ENCODE measurements at places on chromosomes 13 and 19. TPM values are rescaled to one million over a fixed set of nuclear protein-coding genes. Genes with fewer than 3 reads are reported as not detected.

PET100 gene
- 6.8 TPM for total RNA-seq

DNA sequence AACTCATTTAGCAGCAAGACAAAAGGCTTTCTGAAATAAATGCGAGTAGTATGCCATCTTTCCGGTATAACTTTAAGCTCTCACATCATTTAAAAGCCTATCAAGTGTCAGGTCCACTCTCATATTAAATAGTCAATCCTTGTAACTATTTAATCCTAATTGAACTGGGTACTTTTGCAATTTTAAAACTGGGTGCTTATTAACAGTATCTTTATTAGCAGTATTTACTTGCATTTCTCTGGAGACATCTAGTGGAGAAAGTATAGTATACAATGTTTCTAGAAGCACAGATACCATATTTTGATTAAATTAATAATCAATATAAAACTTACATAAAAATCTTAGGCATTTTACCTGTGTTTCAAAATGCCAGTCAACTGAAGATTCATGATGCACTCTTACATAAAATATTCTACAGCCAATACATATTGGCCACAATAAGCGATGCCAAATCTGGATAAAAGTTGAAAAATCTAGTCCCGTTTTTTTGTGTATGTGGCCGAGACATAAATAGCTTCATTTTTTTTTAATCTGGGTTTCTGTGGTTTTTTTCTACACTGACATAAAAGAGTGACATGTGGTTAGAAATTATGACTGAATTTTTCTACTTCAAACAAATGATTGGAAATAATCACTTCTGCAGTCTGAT is 4.3 kb upstream of the POSTN start:
- H3K4me3 ChIP-seq, result no peak overlapping the region
- H3K36me3 ChIP-seq, result no peaks in the 10 kb centered on the region
- DNase-seq, result no peak
- no peak overlapping the region for H3K27ac ChIP-seq
- no peaks in the 10 kb centered on the region for H3K27me3 ChIP-seq
- H3K4me1 ChIP-seq, result no peaks in the 10 kb centered on the region

DNA sequence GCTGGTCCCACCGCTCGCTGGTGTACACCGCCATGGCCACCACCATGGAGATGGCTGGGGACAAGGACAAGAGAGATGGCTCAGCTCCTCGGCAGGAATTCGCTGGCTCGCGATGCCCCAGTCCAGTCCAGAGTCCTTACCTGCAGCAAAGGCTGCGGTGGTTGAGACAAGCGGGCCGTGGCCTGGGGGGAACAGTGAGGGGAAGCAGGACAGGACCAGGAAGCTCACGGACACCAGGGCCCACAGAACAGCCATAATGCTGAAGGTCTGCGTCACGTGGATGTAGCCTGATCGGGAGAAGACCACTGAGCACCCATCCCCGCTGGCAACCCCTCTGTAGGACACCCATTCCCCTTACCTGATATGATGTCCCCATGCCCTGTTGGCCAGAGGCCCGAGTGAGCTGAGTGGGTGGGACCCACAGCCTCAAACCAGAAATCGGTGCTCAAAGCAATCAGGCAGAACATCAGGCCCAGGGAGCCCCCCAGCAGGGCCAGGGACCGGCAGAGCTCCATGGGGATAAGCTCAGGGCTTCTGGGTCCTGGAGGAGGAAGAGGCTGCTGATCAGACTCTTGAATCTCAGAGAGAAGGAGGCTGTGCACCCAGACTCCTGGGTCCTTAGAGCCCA is 319 bp downstream of the NKG7 start:
- H3K36me3 ChIP-seq, result no peaks in the 10 kb centered on the region
- H3K27me3 ChIP-seq, result no peaks in the 10 kb centered on the region
- H3K27ac ChIP-seq, result peak overlapping the region; percentile 8
- H3K4me1 ChIP-seq, result no peaks in the 10 kb centered on the region
- DNase-seq, result no peak

EBI3 gene
- 1.5 TPM for total RNA-seq

- H3K27ac ChIP-seq, result no peak overlapping the region
- no peak for DNase-seq
- H3K36me3 ChIP-seq, result no peaks in the 10 kb centered on the region
- H3K4me1 ChIP-seq, result no peaks in the 10 kb centered on the region
Observed at GRCh38 chr13:91141543-91142061, 205.9 kb upstream of the MIR17HG start.

GRCh38 chr19:11574689-11575088 is 2.8 kb downstream of the ACP5 start:
- DNase-seq, result no peak
- no peaks in the 10 kb centered on the region for H3K27me3 ChIP-seq
- no peak overlapping the region for H3K4me3 ChIP-seq

ZNF296 gene
- total RNA-seq, result 0.25 TPM

GRCh38 chr19:5683177-5683886 is 2.5 kb downstream of the HSD11B1L start:
- H3K36me3 ChIP-seq, result no peaks in the 10 kb centered on the region
- H3K27me3 ChIP-seq, result no peaks in the 10 kb centered on the region
- H3K4me3 ChIP-seq, result no peak overlapping the region
- DNase-seq, result no peak

KIRREL2 gene
- not detected for total RNA-seq

MBD3L3 gene
- not detected for total RNA-seq

GRCh38 chr19:33950091-33950750 is 153.6 kb downstream of the KCTD15 start:
- no peaks in the 10 kb centered on the region for H3K27me3 ChIP-seq
- H3K27ac ChIP-seq, result no peak overlapping the region
- no peaks in the 10 kb centered on the region for H3K4me1 ChIP-seq

DNA sequence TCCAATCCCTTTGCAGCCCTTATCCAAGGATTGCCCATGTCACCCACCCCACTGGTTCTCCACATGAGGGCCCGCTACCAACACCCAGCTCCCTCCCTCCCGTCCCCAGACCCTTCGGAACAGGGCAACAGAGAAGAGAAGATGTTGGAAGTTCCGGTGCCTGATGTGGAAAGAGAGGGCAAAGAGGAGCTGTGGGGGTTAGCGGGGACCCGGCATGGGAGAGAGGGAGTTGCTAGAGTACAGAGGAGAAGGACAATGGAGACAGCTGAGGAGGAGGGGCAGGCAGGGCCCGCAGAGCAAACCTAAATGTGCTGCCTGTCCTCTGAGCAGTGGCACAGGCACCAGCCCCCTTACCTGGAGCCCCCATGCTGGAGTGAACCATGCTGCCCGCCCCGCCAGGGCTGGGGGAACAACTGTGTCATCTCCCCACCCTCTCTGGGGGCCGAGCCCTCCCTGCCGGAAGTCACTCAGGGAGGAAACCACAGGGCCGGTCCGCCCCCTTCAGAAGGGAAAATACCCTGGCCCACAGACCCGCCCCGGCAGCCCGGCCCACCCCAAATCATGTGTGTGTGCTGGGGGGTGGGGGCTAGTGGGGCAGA is at the start of gene POU2F2:
TSS of gene POU2F2 (minus strand) at position 417 of the 599 bp plus-strand sequence. CDS start at position 382, 35 bp downstream.
- no peaks in the 10 kb centered on the region for H3K4me1 ChIP-seq
- H3K27ac ChIP-seq, result no peak within 1 kb of the TSS
- H3K27me3 ChIP-seq, result no peaks in the 10 kb centered on the region
- no peaks in the 10 kb centered on the region for H3K36me3 ChIP-seq

GRCh38 chr13:80296638-80297037 is 44.3 kb downstream of the SPRY2 start:
- no peaks in the 10 kb centered on the region for H3K4me1 ChIP-seq
- no peaks in the 10 kb centered on the region for H3K27me3 ChIP-seq
- DNase-seq, result no peak
- H3K36me3 ChIP-seq, result no peaks in the 10 kb centered on the region
- no peak overlapping the region for H3K4me3 ChIP-seq

KCNJ14 gene
- total RNA-seq, result 0.37 TPM

GRCh38 chr19:48768994-48769713 is 13.8 kb downstream of the FGF21 start:
- H3K36me3 ChIP-seq, result no peaks in the 10 kb centered on the region
- H3K4me3 ChIP-seq, result no peak overlapping the region
- H3K4me1 ChIP-seq, result peaks cover 68% of the 10 kb centered on the region

Measured in right lobe of liver (tissue), 6 donors.